ENCODE measurements at places on chromosomes 7 and 10.

DNA sequence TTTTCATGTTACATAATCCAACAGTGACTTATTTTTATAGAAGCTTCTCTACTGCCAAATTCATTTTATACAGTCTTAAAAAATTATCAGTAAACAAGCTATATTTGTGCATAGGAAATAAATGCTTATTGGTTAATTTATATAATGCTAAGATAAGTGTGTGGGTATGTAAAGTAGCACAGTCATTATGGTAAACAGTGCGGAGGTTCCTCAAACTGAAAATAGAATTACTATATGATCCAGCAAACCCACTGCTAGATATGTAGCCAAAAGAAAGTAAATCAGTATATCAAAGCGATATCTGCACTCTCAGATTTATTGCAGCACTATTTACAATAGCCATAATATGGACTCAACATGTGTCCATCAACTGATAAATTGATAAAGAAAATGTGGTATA, 71.1 kb downstream of the ATRNL1 start:
- DNase-seq, result no peak

DNA sequence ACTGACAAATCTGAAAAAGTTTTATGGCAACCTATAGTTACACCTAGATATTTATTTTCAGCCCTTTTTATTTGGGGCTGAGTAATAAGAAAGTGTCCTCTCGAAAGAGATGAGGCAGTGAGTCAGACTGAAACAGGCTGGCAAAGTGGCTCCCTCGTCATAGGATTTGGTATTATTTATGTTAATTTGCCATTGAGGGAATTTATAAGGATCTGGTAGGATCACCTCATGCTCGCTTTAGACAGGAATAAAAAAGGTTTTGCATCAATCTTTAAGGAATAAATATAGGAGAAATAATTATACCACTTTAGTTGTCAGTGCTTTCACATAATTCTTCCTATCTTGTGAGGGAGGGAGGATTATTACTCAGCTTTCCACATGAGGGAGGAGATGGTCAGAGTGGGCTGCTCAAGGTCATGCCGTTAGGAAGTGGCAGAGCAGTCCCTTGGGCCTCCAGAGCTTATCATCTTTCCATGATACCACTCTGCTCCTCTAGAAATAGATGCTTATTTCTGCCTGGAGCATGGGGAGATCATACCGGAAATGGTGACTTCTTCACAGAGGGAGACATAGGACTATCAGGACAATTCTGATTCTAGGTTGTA, 356.8 kb downstream of the GPR158 start:
- no peak for DNase-seq

DNA sequence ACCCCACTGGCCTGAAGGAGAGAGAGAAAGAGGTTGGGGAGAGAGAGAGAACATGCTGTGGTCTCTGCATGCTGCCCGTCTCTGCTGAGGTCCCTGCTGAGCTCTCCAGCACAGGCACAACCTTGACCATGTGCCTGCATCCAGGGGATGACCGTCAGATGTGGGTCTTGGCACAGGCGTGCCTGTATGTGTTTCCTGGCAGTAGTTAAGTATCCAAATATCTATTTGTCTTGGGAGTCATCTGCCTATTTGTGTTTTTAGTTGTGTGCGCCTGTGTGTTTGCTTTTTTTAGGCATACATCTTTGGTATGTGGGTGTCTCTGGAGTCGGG, 1.9 kb upstream of the UNC5B start:
- no peak for DNase-seq

DNA sequence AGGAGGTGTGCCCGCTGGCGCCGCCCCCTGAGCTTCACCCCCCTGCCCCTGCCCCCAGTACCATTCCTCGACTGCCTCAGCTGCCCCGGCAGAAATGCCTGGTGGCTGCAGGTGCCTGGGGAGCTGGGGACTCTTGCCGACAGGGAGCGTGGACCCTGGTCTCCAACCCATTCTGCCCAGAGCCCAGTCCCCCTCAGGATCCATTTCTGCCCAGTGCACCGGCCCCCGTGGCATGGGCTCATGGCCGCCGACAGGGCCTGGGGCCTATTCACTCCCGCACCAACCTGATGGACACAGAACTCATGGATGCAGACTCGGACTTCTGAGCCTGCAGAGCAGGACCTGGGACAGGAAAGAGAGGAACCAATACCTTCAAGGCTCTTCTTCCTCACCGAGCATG, 12.7 kb upstream of the AHCYL2 start:
- DNase-seq, result no peak

DNA sequence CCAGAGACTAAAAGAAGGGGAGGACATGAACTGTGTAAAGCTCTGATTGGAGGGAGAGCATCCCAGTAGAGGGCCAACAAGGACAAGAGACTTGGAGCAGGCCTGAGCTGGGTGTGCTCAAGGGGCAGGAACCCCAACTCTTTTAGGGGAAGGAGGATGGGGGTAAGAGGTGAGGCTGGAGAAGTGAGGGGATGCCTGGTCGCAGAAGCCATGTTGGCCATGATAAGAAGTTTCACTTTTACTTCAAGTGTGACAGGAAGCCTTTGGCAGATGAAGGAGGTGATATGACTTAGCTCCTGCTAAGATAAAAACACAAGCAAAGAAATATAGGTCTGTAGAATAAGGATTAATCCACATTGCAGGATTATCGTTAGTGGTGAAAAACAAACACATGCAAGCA, 208.3 kb downstream of the JAZF1 start:
- DNase-seq, result no peak

DNA sequence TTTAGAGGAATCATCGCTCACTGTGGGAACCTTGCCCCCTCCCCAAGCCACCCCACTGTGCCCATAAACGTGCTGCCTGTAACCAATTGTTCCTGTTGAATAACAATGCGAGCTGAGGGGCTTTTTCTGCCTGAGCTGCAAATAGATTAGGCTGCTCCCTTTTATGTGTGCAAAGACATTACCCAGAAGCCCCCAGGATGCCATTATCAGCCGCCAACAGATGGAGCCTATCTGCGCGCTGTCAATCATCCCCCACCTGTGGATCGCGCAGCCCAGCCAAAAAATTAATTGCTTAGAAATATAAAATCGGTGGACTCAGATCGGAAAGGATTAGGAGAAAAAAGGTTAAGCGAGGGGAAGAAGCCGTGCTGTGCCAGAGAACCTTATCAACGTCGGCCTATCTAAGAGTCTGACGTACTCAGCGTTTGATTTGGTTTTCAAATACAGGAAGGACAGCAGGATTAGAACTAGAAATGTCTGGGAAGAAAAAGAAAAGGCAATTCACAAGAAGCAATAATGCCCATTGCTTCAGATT, 167.3 kb upstream of the MYO3A start:
- DNase-seq, result no peak

DNA sequence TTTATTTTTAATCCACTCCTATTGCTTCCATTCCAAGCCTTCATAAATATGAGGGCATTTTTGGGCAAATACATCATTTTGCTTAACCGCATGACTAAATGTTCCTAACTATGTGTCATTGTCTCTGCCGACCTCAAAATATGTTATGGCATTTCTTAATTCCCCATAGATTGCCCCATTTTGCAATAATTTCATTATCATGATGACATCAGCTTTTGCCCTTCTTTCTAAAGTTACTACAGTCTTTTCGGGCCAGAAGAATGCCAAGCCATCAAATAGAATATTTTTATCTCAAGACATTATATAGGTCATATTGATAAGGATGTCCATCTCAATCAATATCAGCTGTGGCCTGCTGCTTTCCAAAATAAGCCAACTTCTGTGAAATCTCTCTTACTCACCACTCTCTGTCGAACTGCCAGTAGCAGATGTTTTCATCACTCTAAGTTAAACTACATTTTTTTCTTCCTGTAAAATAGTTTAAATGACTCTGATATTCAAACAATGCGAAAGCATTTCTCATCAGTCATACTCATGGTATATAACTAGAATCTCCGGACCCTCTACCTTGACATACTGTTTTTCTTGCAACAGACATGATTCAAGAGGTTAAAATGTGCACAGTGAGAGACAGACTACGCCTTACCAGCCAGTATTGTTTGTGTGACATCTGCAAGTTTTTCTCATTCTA, 1254.6 kb upstream of the CELF2 start:
- no peak for DNase-seq

- no peak for DNase-seq
Observed at GRCh38 chr10:114405011-114405350, 679 bp upstream of the AFAP1L2 start.

GRCh38 chr7:128268233-128268632, 27.2 kb downstream of the LEP start:
- peak; percentile 23 for DNase-seq

- DNase-seq, result no peak
Observed at GRCh38 chr7:90980545-90980944, 283.7 kb upstream of the FZD1 start.

GRCh38 chr10:129741978-129742741, 221.9 kb downstream of the EBF3 start:
- DNase-seq, result peak; percentile 22

GRCh38 chr7:155594961-155595366, 48.6 kb upstream of the CNPY1 start:
- peak; percentile 87 for DNase-seq

GRCh38 chr7:138878856-138879255, 80.9 kb upstream of the ATP6V0A4 start:
- DNase-seq, result no peak

DNA sequence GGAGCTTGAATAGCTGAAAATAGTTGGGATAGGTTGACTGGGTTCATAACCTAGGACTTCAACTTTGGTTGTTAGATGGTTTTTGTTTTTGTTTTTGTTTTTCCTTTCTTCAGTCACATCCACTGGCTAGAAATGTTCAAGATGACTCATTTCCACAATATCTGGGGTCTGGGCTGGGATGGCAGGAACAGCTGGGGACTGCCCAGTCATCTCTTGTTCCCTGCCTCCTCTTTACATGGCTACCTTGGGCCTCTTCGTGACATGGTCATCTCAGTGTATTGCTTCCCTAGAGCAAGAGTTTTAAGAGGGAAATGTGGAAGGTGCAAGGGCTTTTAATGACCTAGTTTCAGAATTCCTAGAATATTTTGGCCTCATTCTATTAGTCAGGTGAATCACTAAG, 915.8 kb downstream of the XPNPEP1 start:
- no peak for DNase-seq

DNA sequence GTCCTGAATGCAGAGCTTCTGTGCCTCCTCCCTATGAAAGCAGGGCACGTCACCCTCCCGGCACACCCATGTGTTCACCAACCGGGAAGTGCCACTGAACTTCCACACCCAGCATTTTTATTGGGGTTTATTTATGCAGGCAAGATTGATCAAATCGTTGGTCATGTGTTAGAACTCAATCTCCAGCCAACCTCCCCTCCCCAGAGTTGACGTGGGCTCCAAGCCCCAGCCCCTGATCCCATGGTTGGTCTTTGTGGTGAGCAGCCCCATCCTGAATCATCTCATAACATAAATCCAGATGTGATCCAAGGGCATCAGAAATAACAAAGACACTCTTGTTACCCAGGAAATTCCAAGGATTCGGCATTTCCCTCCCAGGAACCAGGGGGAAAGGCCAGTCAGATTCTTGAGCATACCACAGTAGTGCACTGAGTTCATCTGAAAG, 151.2 kb downstream of the TPST1 start:
- no peak for DNase-seq

GRCh38 chr10:119620241-119621077, 23.7 kb upstream of the TIAL1 start:
- no peak for DNase-seq

- no peak for DNase-seq
Observed at GRCh38 chr10:62613424-62613823, 191.1 kb upstream of the ADO start.

- DNase-seq, result no peak
Observed at GRCh38 chr7:129514683-129515082, 12.4 kb downstream of the SMKR1 start.

GRCh38 chr7:150429699-150430098, 20.7 kb upstream of the GIMAP8 start:
- DNase-seq, result no peak

GRCh38 chr10:19895500-19895899, 79.3 kb downstream of the PLXDC2 start:
- no peak for DNase-seq
